ENCODE measurements at places on chromosomes 7 and 10.

DNA sequence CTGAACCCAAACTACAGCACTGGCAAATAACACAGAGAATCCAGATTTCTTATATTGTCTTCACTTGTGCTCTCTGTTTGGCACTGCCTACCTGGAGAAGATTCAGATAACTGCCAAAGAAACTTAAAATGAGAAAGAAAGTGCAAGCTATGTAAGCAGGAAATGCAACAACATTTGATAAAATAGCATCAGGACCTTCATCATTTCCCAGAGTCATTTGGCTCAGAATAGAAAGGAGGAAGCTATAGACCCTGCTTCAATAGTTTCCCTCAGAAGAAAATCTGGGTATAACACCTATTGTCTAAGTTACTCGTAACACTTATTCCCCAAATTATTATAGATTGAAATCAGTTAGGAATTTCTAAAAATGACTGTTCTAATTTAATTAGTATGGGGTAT lies 56.2 kb downstream of the CC2D2B start:
- no peak for DNase-seq

DNA sequence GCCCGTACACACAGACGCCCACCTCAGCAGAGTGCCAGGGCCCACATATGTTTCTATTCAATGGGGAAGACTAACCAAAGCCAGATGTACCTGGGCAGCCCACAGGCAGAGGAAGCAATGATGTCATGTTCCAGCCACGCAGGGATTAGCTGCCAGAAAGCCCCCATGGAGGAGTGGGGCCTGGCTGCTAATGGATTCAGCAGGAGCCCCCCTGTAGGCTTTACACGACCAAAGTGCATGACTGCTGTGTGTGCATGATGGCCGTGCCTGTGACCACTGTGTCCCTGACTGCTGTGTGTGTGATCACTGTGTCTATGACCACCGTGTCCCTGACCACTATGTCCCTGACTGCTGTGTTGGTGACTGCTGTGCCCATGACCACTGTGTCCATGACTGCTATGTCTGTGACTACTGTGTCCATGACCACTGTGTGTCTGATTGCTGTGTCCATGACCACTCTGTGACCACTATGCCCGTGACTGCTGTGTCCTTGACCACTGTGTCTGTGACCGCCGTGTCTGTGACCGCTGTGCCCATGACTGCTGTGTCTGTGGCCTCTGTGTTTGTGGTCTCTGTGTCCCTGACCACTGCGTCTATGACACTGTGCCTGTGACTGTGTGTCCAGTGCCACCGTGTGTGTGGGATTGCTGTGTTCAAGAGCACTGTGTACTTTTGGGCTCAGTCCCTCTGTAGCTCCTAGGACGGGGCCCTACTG lies 409.3 kb downstream of the RPS24 start:
- DNase-seq: no peak

DNA sequence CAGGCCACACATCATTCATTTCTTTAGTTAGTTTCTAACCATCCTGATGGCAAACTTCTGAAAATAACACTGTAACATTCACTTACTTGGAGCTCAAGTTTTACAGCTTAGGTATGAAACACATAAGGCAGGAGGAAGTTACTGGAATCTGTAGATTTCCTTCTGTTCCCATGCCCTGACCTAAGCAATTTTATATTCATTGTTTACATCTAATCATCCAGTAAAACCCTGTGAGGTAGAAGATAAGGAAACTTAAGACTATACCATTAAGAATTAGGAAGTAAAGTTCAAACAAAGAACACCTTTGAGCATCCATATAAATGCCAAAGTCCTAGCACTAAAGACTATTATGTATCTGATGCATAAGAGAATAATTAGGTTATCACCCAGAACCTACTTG lies 19.5 kb downstream of the RALA start:
- DNase-seq: no peak

GRCh38 chr10:72239409-72239808 lies 23.3 kb upstream of the ASCC1 start:
- no peak for DNase-seq

- no peak for DNase-seq
Observed at GRCh38 chr7:19368491-19368925, 223.3 kb upstream of the FERD3L start.

GRCh38 chr10:30062582-30062981 lies 3.2 kb upstream of the JCAD start:
- DNase-seq: no peak

DNA sequence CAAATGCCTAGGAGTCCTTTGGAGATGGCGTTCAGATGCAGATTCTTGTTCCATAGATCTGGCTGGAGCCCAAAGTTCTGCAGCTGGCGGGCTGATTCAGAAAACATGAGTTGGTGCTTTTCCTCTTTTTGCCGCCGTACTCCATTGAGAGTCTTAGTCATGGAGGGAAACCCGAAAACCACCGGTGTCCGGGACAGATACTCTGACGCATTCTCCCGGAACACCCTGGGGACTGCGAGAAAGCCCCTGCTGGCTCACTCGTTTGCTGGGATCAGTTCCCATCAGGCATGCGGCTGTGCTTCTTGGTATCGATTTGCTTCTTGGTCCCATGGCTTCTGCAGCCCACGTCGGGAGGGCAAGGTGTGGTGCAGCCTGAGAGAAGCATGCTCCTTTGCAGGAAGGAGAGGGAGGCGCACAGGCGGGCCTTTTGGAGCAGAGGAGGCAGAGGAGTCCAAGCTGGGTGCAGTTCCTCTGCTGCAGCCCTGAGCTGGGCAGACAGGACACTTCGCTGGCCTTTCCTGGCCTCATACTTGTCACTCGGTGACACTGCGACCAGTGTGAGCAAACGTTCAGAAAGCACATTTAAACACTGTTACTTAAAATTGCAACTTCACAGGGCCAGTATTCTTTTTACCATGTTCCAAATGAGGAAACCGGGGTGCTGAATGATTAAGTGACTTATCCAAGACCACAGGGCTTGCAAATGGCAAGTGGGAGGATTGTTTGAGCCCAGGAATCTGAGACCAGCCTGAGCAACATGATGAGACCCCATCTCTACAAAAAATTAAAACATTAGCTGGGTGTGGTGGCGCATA lies 30.6 kb upstream of the PFKFB3 start:
- DNase-seq: no peak

GRCh38 chr10:60175441-60175971 lies 214.2 kb downstream of the ANK3 start:
- DNase-seq: no peak

DNA sequence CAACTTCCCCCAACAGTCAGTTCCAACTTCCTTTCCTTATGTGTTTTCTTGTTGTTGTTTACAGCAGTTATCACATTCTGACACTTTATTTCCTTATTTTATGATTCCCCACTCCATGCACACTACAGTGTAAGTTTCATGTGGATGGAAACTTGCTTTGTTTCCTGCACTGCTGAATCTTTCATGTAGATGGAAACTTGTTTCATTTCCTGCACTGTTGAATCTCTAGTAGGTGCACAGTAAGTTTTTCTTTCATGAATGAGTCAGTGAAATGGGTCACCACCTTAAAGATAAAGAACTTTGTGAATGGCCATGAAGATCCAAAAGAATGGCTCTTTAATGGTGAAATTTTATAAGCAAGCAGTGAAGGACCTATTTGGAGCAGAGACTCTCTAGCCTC lies 61.4 kb downstream of the SHOC2 start:
- DNase-seq: no peak

Measured in RWPE1 (cell line).